ENCODE measurements at places on chromosomes 6 and 20. TPM values are rescaled to one million over a fixed set of nuclear protein-coding genes. Genes with fewer than 3 reads are reported as not detected.
A peak's percentile ranks its signal among the peaks of the same experiment; 100 is the strongest.

DNA sequence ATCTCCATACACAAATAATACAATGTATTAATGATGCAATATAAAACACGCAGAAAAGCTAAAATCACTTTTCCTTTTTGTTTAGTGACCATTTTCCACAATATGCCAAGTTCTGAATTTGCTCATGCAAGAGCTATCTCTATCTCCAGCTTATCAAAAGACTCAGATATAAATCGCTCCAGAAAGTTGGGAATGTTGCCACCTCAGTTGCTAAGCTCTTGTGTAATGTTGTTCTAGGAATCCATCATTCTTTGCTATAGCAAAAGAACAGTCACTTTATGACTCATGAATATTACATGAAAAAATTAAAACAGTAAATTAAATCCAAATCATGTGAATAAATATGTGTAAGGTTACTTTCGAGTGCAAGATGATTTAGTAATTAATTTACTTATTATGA lies 8.7 kb downstream of the PLAGL1 start:
- DNase-seq = no peak

The CLIC5 gene
- not detected for total RNA-seq

DNA sequence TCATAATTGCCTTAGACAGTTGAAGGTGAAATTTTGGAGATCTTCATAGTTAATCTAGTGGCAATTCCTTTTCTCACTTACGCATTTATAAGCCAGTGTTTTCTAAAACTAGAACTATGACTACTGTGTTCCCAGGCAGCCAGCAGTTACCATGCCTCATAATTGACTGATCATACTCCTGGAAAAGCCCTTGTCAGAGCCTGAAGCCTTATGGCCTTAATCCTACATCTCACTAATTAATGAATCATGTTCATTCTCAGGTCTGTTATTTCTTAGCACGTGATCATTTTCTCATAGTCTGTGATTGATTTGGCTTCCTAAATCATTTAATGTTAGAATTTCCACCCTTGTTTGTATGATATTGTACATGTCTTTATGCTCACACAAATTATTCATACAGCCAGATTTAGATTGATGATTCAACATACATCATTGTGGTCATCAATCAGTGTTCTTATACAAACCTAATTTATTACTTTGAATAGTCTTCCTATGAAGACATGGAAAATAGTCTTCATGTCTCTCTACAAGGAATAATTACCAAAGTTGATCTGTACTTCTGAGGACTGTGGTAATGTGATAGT lies 132.6 kb upstream of the ASCC3 start:
- DNase-seq = no peak

DNA sequence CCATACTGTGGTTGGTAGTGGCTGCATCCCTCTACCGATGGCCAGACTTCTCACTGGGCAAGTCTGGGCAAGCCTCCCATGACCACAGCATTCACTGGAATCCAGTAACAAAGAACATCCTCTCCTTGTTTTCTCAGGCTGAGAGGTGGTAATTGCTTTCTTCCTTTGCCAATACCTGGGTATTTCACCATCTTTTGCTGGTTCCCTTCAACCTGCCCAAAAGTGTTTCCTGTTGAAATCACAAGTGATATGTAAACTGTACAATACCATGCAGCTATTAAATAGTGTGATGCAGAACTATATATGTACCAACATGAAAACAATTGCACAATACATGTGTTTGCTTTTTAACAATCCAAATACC lies at the start of gene PTCHD4:
Gene PTCHD4 (minus strand): TSS at position 55 of the 364 bp plus-strand sequence. CDS start 42,240 bp downstream, outside the sequence.
- DNase-seq = peak; percentile 86

DNA sequence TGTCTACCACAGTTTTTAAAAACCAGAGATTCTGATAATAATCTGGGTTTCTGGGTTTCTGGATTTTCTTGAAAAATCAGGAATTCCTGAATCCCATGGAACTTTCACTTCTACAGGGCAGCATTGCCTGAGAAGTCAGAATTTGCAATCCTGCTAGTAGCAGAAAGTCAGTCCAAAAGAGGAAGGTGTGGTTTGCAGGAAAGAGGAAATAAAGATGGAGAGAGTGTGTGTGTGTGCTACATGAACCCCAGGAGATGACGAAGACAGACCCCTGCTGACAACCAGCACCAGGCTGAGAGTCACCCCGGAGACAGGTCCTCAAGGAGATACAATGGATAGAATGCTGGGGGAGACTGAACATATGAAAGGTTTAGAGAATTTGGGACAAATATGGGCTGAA lies 44.9 kb downstream of the PRND start:
- DNase-seq = no peak

Data from HepG2 (cell line).